HuH-7 (cell line): ENCODE measurements at places on chromosomes 4 and X.

DNA sequence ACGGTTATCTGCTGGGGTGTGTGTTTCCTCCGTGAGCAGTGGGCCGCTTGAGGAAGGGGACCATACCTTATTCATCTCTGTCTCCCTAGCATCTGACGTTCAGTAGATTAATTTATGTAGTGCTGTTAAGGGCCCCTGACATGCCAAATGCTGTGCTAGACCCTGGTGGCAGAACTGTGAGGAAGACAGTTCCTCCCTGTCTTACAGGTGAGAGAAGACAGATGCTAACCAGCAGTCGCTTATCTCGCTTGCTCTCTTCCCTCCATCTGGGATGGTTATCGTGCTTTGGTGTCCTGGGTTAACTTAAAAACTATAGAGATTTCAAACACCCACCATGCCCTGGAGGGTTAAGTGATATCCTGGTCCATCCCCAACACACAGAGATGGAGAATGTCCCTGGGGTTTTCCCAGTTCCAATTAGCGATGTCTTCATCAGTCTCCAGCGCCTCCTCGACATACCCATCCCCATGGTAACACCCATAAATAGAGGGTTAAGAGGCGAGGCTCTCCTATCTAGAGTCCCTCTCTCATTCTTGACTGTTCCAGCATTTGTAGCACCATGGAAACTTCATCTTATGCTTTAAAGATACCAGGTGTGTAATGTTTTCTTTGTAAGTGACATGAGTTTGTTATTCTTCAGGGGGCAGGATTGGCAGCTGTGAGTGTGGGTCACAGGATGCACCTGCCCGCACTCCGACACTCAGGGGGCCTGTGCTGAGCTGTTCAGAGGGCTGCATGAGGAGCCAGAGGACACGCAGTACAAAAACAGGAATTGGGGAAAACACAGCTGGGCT, 135.2 kb downstream of the STK32B start:
- DNase-seq: no peak

- DNase-seq: no peak
These were observed 68.2 kb downstream of the ARHGAP10 start for GRCh38 chr4:147799986-147800555.

- peak; percentile 54 for DNase-seq
These were observed 9.2 kb downstream of the IRAK1 start for GRCh38 chrX:154010330-154011087.

DNA sequence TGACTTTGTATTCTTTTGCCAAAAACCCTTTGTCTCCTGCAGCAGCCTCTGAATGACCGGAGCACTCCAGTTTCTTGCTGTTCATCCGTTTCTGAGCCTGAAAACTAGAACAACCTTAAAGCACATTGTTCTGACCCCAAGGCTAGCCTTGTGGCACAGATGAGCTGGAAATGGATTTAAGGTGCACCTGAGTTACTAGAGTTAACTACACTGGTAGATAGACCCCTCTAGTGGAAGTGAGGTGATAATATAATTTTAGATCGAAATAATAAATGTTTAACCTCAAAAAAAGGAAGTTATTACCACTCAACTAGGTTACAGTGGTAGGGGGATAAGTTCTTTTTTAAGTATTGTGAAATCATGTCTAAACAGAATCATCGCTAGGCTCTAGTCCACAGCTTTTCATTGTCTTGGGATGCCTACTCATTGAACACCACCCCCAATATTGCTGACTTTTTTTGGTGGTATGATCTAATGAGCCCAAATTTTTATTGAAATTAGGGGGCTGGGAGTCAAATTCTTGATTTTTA, 2.7 kb downstream of the PLS3 start:
- DNase-seq: no peak

GRCh38 chr4:41428601-41429279, 109.2 kb upstream of the LIMCH1 start:
- DNase-seq: no peak

- DNase-seq: no peak
These were observed 173.7 kb upstream of the FAT4 start for GRCh38 chr4:125140966-125141495.

GRCh38 chr4:86089781-86090323, 270.0 kb downstream of the MAPK10 start:
- no peak for DNase-seq

DNA sequence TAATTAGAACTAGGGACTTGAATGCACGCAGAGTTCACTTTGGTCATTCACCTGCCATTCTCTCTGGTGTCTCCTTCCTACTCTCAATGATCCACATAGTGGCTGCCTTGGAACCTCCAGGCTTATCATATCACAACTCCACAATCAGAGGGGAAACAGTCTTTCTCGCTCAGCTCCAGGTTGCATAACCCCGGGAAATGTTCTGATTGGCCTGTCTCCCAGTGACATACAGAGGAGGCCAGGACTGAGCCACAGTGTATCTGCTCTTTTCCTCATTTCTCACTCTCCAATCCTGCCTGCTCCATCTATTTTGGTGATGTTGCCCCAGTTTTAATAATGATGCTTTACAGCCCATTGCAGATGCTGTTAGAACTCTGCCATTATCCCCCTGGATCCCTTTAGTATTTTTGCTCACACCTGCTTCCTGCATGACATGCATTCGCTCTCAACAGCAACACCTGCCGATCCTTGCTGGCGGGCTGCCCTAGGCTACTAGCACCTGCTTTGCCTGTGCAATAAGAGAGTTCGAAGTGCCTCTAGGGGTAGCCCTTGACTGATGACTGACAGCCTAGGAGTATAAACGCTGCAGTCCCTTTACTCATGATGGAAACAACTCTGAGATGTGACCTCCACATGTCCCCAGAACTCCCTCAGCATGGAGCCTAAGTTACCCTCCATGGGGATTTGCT, 211.3 kb upstream of the RPS6KA3 start:
- peak; percentile 1 for DNase-seq

DNA sequence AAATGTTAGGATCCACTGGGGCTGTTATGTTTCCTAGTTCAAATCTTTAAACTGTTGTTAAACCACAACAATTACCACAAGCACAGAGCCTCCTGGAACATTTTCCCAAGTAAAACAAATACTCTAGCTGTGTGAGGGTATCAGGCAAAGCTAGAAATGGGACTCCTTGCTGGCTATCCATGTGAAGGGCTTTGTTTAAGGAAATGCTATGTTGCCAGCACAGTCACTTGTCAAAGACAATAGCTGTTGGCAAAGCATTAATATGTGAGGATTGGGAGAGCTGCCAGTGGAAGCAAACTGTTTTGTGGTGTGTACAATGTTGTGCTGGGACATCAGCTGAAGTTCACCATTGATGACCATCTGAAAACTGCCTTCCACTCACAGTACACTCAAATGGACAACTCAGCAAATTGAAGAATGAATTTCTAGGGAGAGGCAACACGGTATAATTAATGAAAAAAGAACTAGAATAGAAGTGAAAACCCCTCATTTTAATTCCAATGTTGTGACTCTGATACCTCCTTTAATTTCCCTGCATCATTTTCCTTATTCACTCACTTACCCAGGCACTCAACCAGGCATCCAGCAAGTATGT, 100.8 kb downstream of the ANXA3 start:
- DNase-seq: no peak

DNA sequence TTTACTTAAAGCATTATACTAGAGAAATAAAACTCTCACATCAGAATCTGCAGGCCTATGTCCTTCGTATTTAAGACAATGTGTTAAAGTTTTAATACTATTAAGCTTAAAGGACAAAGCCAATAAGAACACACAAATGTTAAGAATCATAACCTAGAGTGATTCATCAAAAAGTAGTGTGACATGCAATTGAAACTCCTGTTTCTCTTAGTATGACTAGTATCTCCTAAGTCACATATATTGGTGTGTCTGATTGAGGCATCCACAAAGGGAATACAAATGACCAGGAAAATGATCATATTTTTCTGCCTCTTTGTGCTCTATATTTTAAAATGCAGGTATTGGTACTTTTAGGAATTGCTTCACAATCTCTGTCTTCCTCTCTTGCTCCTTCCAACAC, 23.8 kb downstream of the GPRASP3 start:
- DNase-seq: no peak

- DNase-seq: no peak
These were observed 61.8 kb downstream of the ZNF732 start for GRCh38 chr4:243426-243825.
